Activated T-cell treated with anti-CD3 and anti-CD28 coated beads for 1 hour (primary cell): ENCODE measurements at places on chromosomes 12 and 14.

- DNase-seq = no peak
Observed at GRCh38 chr12:86723326-86723725, 467.1 kb upstream of the MGAT4C start.

DNA sequence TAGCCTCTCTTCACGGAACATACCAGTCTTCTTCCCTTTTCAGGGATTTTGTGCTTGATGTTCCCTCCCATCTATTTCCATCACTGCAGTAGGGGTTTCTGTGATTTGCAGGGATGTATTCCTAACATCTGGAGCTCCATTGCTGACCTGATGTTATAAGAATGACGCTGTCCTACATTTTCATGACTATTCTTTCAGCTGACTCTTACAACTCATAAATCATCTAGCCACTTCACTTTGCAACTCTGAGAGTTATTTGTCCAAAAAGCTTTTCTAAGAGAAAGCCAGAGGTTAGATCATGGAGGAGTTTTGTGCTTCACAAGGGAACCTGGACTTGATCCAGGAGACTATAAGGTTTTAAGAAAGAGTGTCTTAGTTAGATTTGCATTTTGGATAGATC, 116.6 kb upstream of the FAR2 start:
- no peak for DNase-seq

DNA sequence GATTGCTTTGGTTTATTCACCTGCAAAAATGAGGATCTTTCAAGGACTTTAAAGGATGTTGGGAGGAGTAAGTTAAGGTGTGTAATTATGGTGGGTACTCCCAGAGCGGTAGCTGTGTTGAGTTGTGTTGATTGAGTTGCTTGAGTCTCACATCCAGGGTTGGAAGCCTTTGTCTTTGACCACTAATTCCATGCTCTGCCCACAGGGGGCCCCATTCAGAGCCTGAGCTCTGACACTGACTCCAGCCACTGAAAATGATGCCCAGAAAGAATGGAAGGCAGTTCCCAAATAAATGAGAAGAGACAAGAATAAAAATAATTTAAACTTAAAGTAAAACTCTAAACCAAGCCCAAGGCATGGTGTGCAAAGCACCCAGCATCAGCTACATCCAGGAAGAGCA, 237.4 kb upstream of the PWP1 start:
- DNase-seq = no peak

- no peak for DNase-seq
Observed at GRCh38 chr14:72591391-72591790, 302.5 kb downstream of the DPF3 start.

DNA sequence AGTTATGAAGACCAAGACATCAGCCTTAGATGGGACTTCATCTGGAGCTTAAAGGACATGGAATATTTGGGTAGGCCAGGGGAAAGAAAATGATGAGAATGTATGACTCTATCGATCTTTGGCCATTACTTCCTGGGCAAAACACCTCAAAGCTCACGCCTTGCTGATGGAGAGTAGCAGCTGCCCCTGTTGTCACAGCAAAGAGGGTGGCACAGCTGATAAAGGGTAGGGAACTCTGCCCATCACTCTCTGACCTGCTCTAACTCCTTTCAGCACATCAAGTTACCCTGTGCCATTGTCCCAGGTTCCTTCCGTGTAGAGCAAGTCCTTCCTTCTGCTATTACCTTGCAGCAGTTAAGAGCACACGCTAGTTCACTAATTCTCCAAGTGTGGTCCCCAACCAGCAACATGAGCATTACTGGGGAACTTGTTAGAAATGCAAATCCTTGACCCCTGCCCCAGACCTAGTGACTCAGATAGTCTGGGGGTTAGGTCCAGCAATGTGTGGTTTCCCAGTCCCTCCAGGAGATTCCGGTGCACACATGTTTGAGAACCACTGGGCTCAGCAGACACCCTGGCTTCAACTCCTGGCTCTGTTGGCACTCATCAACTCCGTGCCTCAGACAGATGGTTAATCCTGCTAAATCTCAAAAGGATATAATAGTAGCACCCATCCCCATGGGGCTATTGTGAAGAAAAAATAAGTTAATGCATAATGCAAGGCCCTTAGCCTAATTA, 93.7 kb upstream of the EEA1 start:
- no peak for DNase-seq

DNA sequence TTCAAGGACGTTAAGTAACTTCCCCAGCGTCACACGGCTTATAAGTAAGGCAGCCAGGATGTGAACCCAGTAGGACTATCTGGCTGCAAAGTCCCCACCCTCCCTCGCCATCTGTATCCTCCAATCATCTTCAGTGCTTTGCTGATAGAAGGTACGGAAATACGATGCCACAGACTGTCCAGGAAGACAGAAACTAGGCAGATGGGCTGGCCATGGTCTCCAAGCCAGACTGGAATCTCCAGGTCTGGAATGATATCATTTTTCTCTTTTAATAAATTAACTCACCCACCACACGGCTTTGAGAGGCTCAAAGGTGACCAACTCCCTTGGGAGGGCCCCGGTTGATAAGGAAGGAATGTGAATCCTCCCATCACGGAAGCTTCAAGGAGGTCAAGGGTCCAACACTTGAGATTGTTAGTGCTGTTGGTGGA, 16.3 kb upstream of the BDKRB1 start:
- DNase-seq = no peak

- no peak for DNase-seq
Observed at GRCh38 chr14:104998801-104999200, 13.2 kb downstream of the CLBA1 start.

- no peak for DNase-seq
Observed at GRCh38 chr14:58628406-58628805, 9.4 kb upstream of the DACT1 start.

DNA sequence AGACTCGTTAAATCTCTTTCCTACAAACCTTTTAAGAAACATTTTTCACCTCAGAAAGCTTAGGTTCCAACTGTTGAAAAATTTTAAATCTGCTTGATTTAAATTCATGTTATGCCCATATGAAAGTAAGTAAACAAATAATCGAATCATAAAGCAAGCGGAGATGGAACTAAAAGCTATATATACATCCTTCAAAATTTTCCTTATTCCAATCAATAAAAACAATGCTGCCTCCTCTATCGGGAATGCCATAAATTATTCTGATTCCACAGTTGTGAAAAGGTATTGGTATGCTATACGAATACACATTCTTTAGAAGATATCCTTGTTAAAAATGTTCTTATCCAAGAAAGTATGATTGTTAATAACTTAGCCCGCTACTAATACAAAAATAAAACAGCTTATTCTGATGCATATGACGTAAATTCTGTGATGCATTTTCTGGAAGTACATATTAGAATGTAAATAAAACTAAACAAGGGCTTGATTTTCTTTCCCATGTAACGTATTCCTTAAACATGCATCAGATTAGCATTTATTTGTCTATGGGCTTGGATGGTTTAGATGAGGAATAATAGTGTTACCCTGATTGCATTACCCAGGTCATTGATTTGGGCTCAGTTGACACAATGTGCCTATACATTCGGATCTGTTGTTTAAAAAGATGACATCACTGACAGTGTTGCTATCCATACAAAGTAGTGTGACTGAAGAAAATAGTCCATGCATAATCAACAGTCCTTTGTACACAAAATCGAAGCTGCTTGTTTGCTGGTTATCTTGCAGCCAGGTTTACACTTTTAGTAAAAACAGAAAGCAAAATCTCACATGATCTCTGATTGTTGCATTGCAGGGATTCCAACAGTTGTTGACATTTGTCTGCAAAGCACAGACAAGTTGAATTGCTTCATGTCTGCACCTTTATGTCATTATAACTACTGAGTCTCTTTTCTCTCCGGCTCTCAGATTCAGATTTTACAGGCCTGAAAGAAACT, 656 bp upstream of the DTD2 start:
- no peak for DNase-seq

GRCh38 chr12:30930641-30931040, 4.1 kb downstream of the TSPAN11 start:
- no peak for DNase-seq

DNA sequence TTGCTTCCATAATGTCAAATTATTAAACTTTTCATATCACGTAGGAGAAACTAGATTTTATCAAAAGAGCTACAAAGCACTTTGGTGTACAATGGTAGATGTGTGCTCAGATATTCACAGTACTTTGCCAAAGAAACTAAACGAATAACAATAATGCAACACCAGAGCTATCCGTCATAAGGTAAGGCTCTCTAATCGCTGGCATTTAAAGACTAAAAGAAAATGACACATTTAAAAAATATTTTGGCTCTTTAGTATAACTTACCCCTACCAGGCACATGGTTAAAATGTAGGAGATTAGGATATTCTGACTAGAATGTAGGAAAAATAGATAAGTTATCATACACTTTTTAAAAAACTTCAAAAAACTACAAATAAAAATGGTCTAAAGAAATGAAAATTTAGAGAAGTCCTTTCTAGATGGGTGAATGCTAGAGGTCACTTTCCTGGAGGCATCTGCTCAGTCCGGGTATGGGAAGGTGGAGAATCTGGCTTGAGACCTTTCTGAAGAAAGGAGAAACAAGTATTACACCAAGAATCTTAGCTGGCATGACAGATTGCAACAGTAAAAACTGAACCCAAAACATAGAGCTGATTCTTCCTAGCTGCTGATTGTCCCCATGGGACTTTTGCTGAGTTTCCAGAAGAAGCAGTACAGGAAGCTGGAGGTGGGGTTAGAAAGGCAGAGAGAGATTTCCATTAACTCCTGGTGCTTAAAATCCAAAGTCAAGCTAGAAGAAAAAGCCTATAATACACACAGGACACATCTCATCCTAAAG, 67.9 kb downstream of the FAR2 start:
- DNase-seq = no peak

DNA sequence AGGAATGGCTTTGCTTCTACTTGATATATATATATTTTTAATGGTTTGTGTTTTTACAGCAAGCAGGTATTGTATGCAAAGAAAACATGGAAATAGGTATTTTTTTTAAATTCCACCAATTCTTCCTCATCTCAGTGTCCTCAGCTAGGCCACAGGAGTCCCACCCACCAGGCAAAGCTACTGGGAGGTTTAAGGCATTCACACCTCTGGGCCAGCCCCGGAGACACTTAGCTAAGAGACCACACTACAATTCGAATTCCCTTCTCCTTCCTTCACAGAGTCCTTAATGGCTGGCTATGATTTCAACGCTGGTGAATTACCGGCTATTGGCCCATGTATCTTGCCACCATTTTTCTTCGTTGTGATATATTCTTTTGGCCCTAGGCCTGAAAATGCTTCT, 71.4 kb downstream of the SLC15A4 start:
- DNase-seq = no peak

GRCh38 chr14:68377459-68377858, 415.4 kb downstream of the ZFP36L1 start:
- DNase-seq = no peak

DNA sequence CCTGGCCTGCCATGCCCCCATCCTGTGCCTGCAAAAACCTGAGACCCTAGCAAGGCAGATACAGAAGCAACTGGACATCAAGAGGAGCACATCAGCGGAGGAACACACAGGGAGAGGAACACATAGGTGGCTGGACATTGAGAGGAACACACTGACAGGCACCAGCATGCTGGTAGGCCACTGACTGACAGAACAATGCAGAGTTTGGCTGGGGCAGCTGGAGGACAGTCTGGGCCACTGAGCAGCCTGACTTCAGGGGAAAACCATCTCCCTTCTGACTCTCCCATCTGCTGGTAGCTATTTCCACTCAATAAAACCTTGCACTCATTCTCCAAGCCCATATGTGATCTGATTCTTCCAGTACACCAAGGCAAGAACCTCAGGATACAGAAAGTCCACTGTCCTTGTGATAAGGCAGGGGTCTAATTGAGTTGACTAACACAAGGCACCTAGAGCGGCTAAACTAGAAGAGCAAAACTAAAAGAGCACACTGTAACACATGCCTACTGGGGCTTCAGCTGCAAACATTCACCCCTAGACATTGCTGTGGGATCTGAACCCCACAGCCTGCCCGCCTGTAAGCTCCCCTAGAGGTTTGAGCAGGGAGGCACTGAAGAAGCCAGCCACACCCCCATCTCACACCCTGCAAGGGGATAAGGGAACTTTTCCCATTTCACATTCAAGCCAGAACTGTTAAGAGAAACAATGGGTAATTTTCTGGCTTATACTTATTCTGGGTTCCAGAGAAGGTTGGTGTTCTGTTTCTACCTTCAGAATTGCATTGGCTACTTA, 22.1 kb downstream of the CLECL1 start:
- DNase-seq = no peak

GRCh38 chr12:70635755-70636154, 1.5 kb downstream of the PTPRB start:
- DNase-seq = no peak

DNA sequence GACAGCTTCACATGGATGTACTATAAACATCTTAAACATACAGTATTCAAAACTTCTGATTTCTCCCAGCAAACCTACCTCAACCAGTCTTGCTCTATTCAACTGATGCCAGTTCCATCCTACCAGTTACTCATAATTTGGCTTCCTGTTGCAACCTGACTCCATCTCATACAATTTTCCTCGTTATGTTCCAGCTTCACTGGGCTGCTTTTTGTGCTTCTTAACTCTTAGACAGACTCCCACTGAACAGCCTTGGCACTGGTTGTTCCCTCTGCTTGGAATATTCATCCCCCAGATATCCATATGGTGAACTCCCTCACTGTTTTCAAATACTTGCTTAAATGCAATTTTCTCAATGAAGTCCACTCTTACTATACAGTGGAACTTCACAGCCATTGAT, 249.2 kb downstream of the AEBP2 start:
- DNase-seq = no peak

DNA sequence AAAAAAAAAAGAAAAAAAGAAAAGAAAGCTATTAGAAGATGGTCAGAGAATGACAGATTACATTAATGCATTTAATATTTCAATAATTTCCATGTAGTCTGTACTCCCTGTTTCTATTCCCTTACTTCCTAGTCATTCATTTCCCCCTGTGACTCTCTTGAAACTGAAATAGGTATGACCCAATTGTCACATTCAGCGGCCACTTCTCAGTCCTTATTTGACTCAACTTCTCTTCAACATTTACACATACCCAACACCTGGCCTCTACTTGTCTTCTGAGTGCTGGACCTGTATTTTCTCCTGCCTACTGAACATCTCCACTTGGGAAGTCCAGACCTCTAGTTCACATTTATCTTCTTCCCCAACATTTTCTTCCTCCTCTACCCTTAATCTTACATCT, 7.2 kb downstream of the EEA1 start:
- DNase-seq = no peak

- no peak for DNase-seq
Observed at GRCh38 chr12:107356266-107356936, 263.1 kb upstream of the CRY1 start.

DNA sequence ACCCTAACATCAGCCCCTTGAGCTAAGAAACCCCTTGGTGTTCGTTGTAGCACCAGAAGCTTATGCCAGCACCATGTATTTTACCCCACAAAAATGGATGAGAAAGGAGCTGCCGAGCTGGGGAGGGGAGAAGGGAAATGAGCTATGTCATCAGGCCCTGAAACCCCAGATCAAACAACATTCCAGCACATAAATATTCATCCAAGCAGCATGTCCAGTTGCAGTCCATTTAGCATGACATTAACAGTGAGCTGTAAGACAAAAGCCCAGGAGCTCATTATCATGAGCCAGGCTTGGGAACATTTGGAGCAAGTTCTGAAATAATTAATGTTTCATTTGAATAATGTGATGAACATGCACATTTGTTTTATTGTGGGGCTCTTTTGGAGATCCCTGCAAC, 630.1 kb upstream of the TMEM132C start:
- DNase-seq = no peak
